Type B pancreatic cell (in vitro differentiated cells): ENCODE measurements at places on chromosomes 3 and 15. TPM values are rescaled to one million over a fixed set of nuclear protein-coding genes. Genes with fewer than 3 reads are reported as not detected.

GRCh38 chr15:80861731-80862170, 82.6 kb downstream of the CEMIP start:
- H3K36me3 ChIP-seq, result no peaks in the 10 kb centered on the region
- DNase-seq, result no peak
- H3K27me3 ChIP-seq, result peaks cover 16% of the 10 kb centered on the region
- H3K4me1 ChIP-seq, result peaks cover 18% of the 10 kb centered on the region
- no peak overlapping the region for H3K27ac ChIP-seq

- H3K36me3 ChIP-seq, result peaks cover 5% of the 10 kb centered on the region
- no peak overlapping the region for H3K27ac ChIP-seq
- H3K27me3 ChIP-seq, result peaks cover 10% of the 10 kb centered on the region
- H3K4me3 ChIP-seq, result no peak overlapping the region
- peaks cover 11% of the 10 kb centered on the region for H3K4me1 ChIP-seq
Measured at GRCh38 chr15:31060429-31061140, 40.9 kb downstream of the TRPM1 start.

GRCh38 chr3:17054982-17055343, 170.2 kb downstream of the PLCL2 start:
- H3K4me3 ChIP-seq, result no peak overlapping the region
- no peak overlapping the region for H3K27ac ChIP-seq
- no peaks in the 10 kb centered on the region for H3K27me3 ChIP-seq
- H3K4me1 ChIP-seq, result no peaks in the 10 kb centered on the region
- peaks cover 6% of the 10 kb centered on the region for H3K36me3 ChIP-seq

DNA sequence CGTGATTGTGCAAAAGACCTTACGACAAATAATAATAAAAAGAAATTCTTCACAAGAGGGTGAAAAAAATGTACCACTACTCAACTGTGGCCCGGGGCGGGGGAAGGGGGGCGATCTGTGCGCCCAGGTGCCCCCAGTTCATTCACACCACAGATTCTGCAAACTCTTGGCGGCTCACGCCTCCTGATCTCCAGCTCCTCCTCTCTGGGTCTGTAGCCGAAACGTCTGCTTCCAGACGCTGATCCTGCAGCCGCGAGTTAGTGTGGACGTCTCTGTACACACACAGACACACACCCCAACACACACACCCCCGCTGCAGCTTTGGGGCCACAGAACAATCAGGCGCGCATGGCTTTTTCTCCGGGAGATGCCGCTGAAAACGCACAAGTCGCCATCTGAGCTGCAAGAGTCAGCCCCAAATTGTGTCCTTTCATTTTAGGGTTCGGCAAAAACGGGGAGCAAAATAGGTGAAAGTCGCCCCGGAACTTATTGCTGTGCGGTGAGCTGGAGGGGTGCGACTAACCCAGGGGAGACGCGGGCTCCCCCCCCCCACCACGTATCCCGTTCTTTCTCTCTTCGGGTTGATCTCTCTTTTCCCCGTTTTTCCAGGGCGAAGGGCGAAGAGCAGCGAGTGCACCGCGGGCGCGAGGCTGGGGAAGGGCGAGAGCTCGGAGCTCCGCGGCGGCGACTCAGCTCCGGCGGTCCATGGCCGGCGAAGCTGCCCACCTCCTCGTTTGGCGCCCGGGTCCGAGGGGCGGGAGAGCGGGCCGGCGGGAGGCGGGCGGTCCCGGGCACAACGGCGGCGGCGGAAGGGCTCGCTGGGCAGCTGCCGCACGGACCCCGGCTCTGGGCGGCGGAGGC, 505 bp upstream of the WNT5A start:
- peak overlapping the region; percentile 87 for H3K27ac ChIP-seq
- peak overlapping the region; percentile 98 for H3K4me3 ChIP-seq
- peaks cover 18% of the 10 kb centered on the region for H3K4me1 ChIP-seq
- peaks cover 18% of the 10 kb centered on the region for H3K36me3 ChIP-seq

GRCh38 chr3:44098656-44099415, 142.8 kb upstream of the TOPAZ1 start:
- no peak overlapping the region for H3K27ac ChIP-seq
- H3K27me3 ChIP-seq, result peaks cover 39% of the 10 kb centered on the region
- no peak overlapping the region for H3K4me3 ChIP-seq
- no peaks in the 10 kb centered on the region for H3K36me3 ChIP-seq

GRCh38 chr3:162353414-162353813, 856.8 kb downstream of the OTOL1 start:
- no peaks in the 10 kb centered on the region for H3K36me3 ChIP-seq
- no peak overlapping the region for H3K4me3 ChIP-seq
- H3K27me3 ChIP-seq, result no peaks in the 10 kb centered on the region
- no peaks in the 10 kb centered on the region for H3K4me1 ChIP-seq
- no peak overlapping the region for H3K27ac ChIP-seq
- no peak for DNase-seq

- no peak overlapping the region for H3K27ac ChIP-seq
- H3K4me3 ChIP-seq, result no peak overlapping the region
- H3K36me3 ChIP-seq, result no peaks in the 10 kb centered on the region
- no peak for DNase-seq
- H3K27me3 ChIP-seq, result no peaks in the 10 kb centered on the region
- H3K4me1 ChIP-seq, result peaks cover 41% of the 10 kb centered on the region
Measured at GRCh38 chr3:124560666-124561215, 169.5 kb upstream of the UMPS start.

- DNase-seq, result no peak
- no peak overlapping the region for H3K4me3 ChIP-seq
- H3K27ac ChIP-seq, result peak overlapping the region; percentile 56
- no peaks in the 10 kb centered on the region for H3K27me3 ChIP-seq
- peaks cover 16% of the 10 kb centered on the region for H3K4me1 ChIP-seq
- peaks cover 8% of the 10 kb centered on the region for H3K36me3 ChIP-seq
Measured at GRCh38 chr3:155714295-155714718, 30.6 kb downstream of the PLCH1 start.

- H3K4me3 ChIP-seq, result no peak overlapping the region
- no peaks in the 10 kb centered on the region for H3K27me3 ChIP-seq
- H3K36me3 ChIP-seq, result no peaks in the 10 kb centered on the region
- no peak overlapping the region for H3K27ac ChIP-seq
- DNase-seq, result no peak
Measured at GRCh38 chr3:105345156-105345555, 21.6 kb upstream of the ALCAM start.

GRCh38 chr3:187821616-187822317, 76.5 kb upstream of the BCL6 start:
- no peak overlapping the region for H3K27ac ChIP-seq
- no peak overlapping the region for H3K4me3 ChIP-seq
- no peaks in the 10 kb centered on the region for H3K36me3 ChIP-seq
- no peak for DNase-seq
- H3K27me3 ChIP-seq, result no peaks in the 10 kb centered on the region

GRCh38 chr15:83174891-83175290, 32.7 kb downstream of the HDGFL3 start:
- H3K27me3 ChIP-seq, result no peaks in the 10 kb centered on the region
- H3K36me3 ChIP-seq, result peaks cover 22% of the 10 kb centered on the region
- no peak overlapping the region for H3K4me3 ChIP-seq
- no peak overlapping the region for H3K27ac ChIP-seq
- no peak for DNase-seq
- peaks cover 6% of the 10 kb centered on the region for H3K4me1 ChIP-seq

DNA sequence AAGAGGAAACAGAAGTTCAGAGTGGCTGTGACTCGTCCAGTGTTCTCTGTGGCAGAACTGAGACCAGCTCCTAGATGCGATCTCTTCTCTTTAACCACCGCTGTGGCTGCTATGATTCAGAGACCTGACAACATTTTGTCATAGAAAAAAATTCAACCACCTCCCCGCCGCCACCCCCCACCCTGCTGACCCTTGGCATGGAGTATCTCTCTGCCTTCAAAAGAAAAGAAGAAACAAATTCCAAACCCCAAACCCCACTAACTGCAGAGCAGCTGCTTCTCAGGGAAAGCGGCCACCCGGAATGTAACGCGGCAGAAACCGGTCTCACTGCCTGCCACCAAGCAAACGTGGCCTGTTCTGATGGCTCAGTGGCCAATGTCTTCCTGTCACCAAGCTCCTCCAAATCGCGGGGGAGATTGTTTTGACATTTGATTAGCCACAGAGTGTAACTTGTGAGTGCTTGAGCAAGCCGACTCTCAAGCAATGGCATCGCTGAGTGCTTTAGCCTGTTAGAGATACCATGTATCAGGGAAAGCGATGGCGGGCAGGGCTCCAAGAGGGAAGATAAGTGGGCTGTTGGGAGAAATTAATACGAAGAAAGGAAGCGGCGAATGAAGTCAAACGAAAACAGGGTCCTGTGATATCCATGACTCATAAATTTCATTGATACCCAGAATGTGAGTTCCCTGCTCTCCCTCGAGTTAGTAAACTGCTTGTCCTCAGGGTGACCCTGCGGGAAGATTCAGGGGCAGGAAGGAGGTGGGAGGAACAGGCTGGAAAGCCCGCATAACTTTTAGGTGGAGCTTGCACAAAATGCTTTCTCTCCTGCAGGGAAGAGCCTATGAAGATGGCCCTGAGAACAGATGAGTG, 44.8 kb upstream of the TLE3 start:
- H3K27ac ChIP-seq, result peak overlapping the region; percentile 81
- DNase-seq, result no peak
- H3K27me3 ChIP-seq, result peaks cover 33% of the 10 kb centered on the region
- peak overlapping the region; percentile 72 for H3K4me3 ChIP-seq

GRCh38 chr3:34212656-34213055, 414.2 kb downstream of the PDCD6IP start:
- H3K4me3 ChIP-seq, result no peak overlapping the region
- H3K27me3 ChIP-seq, result no peaks in the 10 kb centered on the region
- peaks cover 25% of the 10 kb centered on the region for H3K4me1 ChIP-seq

DNA sequence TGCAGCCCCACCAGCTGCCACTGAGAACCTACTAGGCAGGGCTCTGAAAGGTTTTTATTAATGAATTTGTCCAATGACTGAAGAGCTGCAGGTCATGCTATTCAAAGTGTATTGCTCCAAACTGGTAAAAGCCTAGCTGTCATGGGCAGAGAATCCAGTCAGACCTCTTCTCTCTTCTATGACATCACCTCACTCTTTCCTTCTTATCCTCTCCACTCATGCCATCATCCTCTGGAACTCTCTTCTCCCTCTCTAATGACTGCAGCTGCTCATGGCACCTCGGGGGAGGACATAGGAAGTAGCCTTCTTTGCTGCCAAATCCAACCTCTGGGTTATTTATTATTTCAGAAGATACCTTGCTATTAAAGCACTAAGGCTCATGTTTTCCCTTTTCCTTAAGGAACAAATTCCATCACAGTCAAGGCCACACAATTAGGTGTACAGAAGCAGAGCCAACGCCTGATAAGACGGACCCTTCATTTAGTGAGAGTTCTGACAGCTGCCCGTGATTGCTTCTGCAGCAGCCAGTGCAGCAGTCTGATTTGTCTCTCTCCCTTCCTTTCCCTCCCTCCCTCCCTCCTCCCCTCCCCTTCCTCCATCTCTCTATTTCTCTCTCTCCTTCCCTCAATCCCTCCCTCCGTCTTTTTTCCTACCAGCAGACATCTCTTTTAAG, 87.0 kb upstream of the ONECUT1 start:
- no peak overlapping the region for H3K4me3 ChIP-seq
- H3K36me3 ChIP-seq, result no peaks in the 10 kb centered on the region
- peaks cover 22% of the 10 kb centered on the region for H3K27me3 ChIP-seq
- no peak for DNase-seq
- peaks cover 5% of the 10 kb centered on the region for H3K4me1 ChIP-seq

DNA sequence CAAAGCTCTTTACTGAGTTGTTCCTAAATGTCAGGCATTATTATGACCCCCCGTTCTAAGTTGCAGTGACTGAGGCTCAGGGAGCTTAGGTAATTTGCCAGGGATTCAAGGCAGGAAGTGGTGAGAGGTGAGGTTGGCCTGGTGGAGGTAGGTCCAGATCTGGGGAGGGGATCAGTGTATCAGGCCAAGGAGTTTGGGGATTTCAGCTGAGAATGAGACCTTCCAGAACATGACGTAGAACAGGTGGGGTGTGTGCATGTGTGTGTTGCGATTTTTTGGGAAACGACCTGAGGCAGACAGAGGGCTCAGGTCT, 41.1 kb upstream of the MRPS22 start:
- H3K36me3 ChIP-seq, result no peaks in the 10 kb centered on the region
- no peak overlapping the region for H3K4me3 ChIP-seq
- no peak for DNase-seq
- peaks cover 5% of the 10 kb centered on the region for H3K4me1 ChIP-seq

DNA sequence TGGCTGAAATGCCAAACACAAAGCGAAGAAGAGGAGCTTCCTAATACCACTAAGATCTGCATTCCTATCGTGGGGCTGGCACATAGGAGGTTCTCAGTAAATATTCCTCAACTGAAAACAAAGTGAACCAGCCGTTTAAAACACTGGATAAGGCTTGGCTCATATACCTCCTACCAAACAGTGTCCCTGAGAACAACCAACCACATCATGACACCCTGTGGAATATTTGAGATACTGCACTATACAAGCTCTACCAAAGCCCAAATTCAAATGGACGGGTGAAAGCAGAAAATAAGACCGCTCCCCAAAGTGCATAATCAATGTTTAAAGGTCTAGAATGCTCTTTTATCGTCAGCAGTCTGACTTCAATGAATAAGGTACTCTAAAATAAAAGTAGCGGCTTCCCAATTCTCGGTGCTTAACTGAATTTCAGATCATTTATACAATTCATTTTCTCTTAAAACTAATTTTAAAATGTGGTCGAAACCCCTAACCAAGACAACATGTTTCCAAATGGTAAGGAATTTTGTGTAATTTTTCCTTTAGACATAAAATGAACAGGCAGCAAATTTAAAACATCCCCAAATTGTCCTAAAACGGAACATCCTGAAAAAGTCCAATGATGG, 425.8 kb downstream of the ERC2 start:
- H3K27me3 ChIP-seq, result peaks cover 19% of the 10 kb centered on the region
- H3K27ac ChIP-seq, result no peak overlapping the region
- no peak for DNase-seq
- peaks cover 3% of the 10 kb centered on the region for H3K36me3 ChIP-seq
- peaks cover 23% of the 10 kb centered on the region for H3K4me1 ChIP-seq

GRCh38 chr15:60087561-60087960, 83.5 kb downstream of the FOXB1 start:
- H3K36me3 ChIP-seq, result no peaks in the 10 kb centered on the region
- DNase-seq, result no peak
- H3K27me3 ChIP-seq, result peaks cover 70% of the 10 kb centered on the region
- no peak overlapping the region for H3K27ac ChIP-seq
- no peak overlapping the region for H3K4me3 ChIP-seq

CCR8 gene
- 1.2 TPM in 1 of 2 replicates, not detected in the other for total RNA-seq

CEP19 gene
- total RNA-seq, result 1.1 and 4.5 TPM in 2 replicates

MST1R gene
- 3.0 and 5.3 TPM in 2 replicates for total RNA-seq

CIDEC gene
- total RNA-seq, result 0.60 and 1.6 TPM in 2 replicates

TMEM207 gene
- total RNA-seq, result not detected in 2 replicates

PPIP5K1 gene
- total RNA-seq, result 58.2 and 87.0 TPM in 2 replicates

UQCC5 gene
- 19.0 and 22.8 TPM in 2 replicates for total RNA-seq

DAZL gene
- total RNA-seq, result not detected in 2 replicates
